Thymus (tissue), 14 donors: ENCODE measurements at places on chromosomes 6 and 20. TPM values are rescaled to one million over a fixed set of nuclear protein-coding genes. Genes with fewer than 3 reads are reported as not detected.

- no peaks in the 10 kb centered on the region for H3K36me3 ChIP-seq
- H3K27ac ChIP-seq: no peak overlapping the region
- DNase-seq: no peak
- no peaks in the 10 kb centered on the region for H3K4me1 ChIP-seq
- no peak overlapping the region for H3K4me3 ChIP-seq
These were observed 415.0 kb upstream of the BTBD3 start for GRCh38 chr20:11502671-11503070.

- no peaks in the 10 kb centered on the region for H3K4me1 ChIP-seq
- DNase-seq: no peak
- no peak overlapping the region for H3K27ac ChIP-seq
- peaks cover 3% of the 10 kb centered on the region for H3K36me3 ChIP-seq
- no peak overlapping the region for H3K4me3 ChIP-seq
These were observed 262.3 kb downstream of the UTRN start for GRCh38 chr6:144547409-144547808.

- no peak overlapping the region for H3K4me3 ChIP-seq
- H3K27ac ChIP-seq: no peak overlapping the region
- peaks cover 2% of the 10 kb centered on the region for H3K36me3 ChIP-seq
- peaks cover 2% of the 10 kb centered on the region for H3K4me1 ChIP-seq
- H3K27me3 ChIP-seq: no peaks in the 10 kb centered on the region
These were observed 1.5 kb upstream of the GOPC start for GRCh38 chr6:117603821-117604220.

GRCh38 chr20:54132612-54133433 lies 41.0 kb downstream of the CYP24A1 start:
- H3K4me3 ChIP-seq: no peak overlapping the region
- no peaks in the 10 kb centered on the region for H3K36me3 ChIP-seq
- no peaks in the 10 kb centered on the region for H3K4me1 ChIP-seq

- no peak for DNase-seq
- no peaks in the 10 kb centered on the region for H3K27me3 ChIP-seq
- H3K4me1 ChIP-seq: no peaks in the 10 kb centered on the region
- H3K36me3 ChIP-seq: no peaks in the 10 kb centered on the region
These were observed 1059.5 kb upstream of the FLRT3 start for GRCh38 chr20:15396900-15397299.

DNA sequence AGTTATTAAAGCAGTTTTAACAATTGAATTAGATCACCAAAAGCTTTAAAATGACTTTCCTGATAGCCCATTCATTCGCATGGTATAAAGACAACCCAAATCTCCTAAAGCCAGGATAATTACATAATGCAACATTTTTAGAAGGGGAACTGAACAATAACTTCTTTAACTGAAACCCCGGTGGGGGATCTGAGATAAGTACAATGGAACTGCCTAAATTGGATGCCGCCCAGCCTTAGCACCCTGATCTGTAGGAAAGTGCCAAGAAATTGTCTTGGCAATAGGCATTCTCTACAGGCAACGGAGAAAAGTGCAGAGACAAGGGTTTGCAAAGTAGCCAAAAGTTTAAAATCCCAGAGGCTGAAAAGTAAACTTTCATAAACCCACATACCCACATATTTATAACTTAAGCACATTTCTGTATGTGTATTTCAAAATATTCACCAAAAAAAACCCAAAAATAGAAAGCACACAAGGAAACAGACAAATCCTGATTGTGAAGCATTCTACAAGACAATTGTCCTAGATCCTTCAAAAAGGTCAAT lies 98.8 kb upstream of the BEND6 start:
- H3K4me3 ChIP-seq: no peak overlapping the region
- no peaks in the 10 kb centered on the region for H3K27me3 ChIP-seq
- no peak for DNase-seq
- H3K36me3 ChIP-seq: no peaks in the 10 kb centered on the region
- H3K27ac ChIP-seq: no peak overlapping the region
- peaks cover 6% of the 10 kb centered on the region for H3K4me1 ChIP-seq

FKBP1C gene
- 0.66 TPM for polyA plus RNA-seq

- H3K27me3 ChIP-seq: no peaks in the 10 kb centered on the region
- H3K27ac ChIP-seq: no peak overlapping the region
- no peak for DNase-seq
- H3K4me1 ChIP-seq: peaks cover 7% of the 10 kb centered on the region
These were observed 110.8 kb downstream of the SNX5 start for GRCh38 chr20:17857639-17858449.

GRCh38 chr6:14070457-14070856 lies 47.1 kb upstream of the CD83 start:
- no peak overlapping the region for H3K27ac ChIP-seq
- H3K36me3 ChIP-seq: no peaks in the 10 kb centered on the region
- H3K27me3 ChIP-seq: no peaks in the 10 kb centered on the region
- no peak for DNase-seq
- peaks cover 5% of the 10 kb centered on the region for H3K4me1 ChIP-seq

DNA sequence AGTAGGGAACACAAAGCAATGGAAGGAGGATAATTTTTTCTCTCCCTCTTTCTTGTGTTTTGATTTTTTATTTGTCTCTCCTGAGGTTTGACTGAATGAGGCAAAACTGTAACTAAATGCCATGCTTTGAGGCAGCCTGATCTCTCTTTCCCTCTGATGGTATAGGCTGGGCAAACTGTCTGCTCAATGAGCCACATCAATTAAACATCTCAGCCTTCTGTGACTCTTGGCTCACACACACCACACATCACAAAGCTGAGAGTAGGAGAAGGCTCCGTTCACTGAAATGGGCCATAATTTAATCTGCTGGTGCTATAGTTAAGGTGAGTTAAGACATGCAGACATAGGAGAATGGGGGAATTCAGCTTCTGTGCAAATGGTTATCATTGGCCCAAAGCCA lies 28.1 kb upstream of the SCGN start:
- DNase-seq: no peak
- no peaks in the 10 kb centered on the region for H3K27me3 ChIP-seq

- no peak for DNase-seq
- peaks cover 46% of the 10 kb centered on the region for H3K36me3 ChIP-seq
- H3K27ac ChIP-seq: no peak overlapping the region
- H3K4me1 ChIP-seq: no peaks in the 10 kb centered on the region
These were observed 30.3 kb downstream of the RPF2 start for GRCh38 chr6:111012143-111012452.

GRCh38 chr20:11728937-11729336 lies 188.8 kb upstream of the BTBD3 start:
- no peak overlapping the region for H3K27ac ChIP-seq
- H3K4me3 ChIP-seq: no peak overlapping the region
- DNase-seq: no peak
- H3K4me1 ChIP-seq: no peaks in the 10 kb centered on the region

DNA sequence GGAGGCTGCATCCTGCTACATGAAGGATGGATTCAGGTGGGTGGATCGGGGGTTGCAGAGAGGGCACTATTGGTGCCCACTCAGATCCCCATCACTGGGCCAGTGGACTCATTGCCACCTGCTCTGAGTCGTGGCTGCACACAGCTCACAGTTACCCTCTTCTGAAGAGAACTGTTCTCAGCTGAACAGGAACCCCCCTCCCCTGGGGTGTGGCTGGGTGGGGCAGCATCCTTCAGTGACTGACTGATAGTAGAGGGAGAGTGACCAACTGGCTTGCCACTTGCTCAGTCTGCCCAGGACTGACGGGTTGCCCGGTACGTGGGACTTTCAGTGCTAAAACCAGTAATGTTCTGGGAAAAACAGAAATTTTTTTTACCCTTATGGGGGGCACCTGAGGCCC lies 494.0 kb upstream of the CHD6 start:
- H3K4me3 ChIP-seq: no peak overlapping the region
- H3K27me3 ChIP-seq: no peaks in the 10 kb centered on the region
- no peak overlapping the region for H3K27ac ChIP-seq
- DNase-seq: no peak
